ENCODE measurements at places on chromosomes 1 and 21.
A peak's percentile ranks its signal among the peaks of the same experiment; 100 is the strongest.

DNA sequence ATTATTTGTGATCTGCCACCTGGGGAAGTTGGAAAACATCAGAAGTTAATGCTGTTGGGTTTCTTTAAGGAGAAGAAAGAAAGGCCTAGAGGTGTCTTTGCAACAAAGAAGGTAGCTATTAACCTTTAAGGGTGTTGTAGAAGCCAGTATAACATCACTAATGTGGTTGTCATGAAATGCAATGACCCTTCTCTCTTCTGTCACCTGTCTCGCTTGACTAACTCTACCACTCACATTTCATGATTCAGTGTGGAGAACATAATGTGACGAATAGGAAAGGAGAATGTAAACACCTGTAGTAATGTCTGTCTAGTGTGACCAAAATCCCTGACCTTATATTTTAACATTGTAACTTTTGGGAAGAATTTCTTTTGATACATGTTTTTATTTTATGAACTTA lies 211.7 kb upstream of the UBE2U start:
- no peak for DNase-seq

DNA sequence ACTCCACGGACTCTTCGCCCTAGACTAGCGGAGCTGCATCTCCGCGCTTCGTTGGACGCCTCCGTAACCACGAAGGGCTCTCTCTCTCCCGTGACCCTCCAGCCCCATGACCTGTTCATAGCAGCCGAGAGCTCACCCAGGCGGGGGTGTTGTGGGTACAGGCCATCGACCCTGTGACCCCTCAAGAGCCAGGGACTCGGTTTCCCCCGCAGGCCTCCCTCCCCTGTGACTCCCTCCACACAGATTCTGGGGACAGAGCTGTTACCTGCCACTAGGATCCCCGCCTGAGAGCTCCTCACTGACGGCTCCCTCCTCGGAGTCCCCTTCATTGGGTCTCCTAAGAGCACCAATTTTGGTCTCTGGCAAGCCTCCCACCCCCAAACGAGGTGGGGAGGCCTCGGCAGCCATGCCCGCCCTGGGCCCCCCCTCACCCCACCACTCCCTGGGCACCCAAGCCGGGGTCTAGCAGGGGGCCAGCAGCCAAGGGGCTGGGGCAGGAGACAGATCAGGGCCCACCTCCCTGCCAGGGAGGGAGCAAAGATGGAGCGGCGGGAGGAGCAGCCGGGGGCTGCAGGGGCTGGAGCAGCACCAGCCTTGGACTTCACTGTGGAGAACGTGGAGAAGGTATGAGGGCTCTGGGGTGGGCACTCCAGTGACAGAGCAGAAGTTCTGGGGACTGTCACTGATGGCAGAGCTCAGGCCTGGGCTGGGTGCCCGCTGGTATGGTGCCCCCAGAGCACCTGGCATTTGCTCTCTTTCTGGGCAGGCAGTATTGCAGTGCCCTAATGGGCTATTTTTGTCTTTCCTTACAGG lies 517 bp downstream of the IPO13 start:
- peak; percentile 16 for DNase-seq

- DNase-seq: no peak
These were observed 63.0 kb upstream of the PPM1J start for GRCh38 chr1:112778137-112778536.

DNA sequence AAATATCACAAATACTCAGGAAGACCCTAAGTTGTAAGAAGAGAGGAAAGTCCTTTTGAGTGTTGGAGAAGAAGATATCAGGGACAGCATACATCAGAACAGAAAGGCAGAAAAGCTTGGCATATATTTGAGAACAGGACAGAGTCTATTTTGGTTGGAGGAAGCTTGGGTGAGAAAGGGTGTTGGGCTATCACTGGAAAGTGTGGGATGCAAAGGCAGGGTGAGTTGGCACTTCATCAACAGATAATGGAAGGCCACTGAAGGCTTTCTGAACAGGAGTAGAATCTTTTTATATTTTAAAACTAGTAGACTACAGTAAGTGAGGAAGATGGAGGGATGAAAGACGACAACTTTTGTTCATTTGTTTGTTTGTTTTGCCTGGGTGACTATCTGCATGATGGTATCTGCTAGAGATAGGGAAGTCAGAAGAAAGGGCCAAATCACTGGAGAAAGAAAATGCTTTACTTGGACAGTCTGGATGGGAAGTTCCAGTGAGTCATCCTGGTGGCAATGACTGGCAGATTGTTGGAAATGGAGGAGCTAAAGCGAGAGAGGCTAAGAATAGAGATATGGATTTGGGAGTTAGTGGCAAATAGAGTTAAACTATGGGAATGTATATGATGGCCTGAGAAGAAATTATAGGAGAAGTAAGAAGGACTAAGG lies 33.7 kb upstream of the KCNA2 start:
- DNase-seq: no peak

- DNase-seq: no peak
These were observed 31.9 kb upstream of the TMEM52 start for GRCh38 chr1:1950940-1951339.

- DNase-seq: no peak
These were observed 273.0 kb upstream of the NFIA start for GRCh38 chr1:60809204-60809980.

DNA sequence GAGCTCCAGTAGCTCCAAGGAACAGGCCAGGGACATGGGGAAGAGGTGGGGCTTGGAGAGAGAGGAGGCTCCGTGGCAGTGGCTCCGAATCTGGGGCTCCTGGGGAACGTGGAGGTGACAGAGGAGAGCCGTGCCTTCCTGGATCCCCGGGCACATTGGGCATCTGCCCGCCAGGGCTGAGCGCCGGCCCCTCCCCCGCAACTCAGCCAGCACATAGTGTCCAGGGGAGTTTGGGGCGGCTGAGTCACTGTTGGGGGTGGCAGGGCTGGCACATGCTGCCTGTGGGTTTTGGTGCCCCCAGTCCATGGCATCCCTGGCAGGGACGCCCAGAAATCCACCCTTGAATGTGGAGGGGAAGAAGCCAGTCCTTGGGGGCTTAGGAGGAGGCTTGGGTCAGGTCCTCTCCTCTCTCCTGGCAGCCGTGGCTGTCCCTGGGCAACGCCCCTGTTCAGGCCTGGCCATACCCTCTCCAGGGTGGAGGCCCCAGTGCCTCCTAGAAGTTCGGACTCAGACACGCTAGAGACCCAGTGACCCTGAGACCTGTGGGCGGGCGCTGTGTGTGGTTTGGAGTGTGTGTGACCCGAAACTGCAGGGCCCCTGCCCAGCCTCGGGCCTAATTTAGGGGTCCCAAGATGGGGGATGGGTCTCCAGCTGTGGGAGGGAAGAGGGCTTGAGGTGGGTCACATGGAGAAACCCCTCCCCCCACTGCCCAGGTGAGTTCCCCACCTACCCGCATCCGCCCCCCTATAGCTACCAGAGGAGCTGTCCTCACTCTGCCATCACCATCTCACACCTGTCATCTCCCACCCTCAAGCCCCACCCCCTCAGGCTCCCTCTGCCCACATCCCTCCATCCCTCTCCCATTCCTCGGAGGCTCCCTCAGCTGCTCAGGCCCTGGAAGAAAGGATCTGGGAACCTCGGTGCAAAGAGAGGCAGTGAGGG lies 1.6 kb downstream of the HSPB7 start:
- no peak for DNase-seq

DNA sequence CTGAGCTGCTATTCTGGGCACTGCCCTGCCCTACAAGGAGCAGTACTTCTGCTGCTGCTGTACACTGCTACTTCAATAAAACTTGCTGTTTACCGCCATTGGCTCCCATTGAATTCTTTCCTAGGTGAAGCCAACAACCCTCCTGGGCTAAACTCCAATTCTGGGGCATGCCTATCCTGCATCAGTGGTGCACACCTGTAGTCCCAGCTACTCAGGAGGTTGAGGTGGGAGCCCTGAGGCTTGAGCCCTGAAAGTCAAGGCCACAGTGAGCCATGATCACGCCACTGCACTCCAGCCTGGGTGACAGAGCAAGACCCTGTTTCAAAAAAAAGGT lies 21.2 kb downstream of the PDIK1L start:
- no peak for DNase-seq

- DNase-seq: peak; percentile 67
These were observed 7.9 kb upstream of the EDN2 start for GRCh38 chr1:41492341-41492848.

GRCh38 chr1:21216835-21217811 lies 40.4 kb upstream of the EIF4G3 start:
- peak; percentile 74 for DNase-seq

DNA sequence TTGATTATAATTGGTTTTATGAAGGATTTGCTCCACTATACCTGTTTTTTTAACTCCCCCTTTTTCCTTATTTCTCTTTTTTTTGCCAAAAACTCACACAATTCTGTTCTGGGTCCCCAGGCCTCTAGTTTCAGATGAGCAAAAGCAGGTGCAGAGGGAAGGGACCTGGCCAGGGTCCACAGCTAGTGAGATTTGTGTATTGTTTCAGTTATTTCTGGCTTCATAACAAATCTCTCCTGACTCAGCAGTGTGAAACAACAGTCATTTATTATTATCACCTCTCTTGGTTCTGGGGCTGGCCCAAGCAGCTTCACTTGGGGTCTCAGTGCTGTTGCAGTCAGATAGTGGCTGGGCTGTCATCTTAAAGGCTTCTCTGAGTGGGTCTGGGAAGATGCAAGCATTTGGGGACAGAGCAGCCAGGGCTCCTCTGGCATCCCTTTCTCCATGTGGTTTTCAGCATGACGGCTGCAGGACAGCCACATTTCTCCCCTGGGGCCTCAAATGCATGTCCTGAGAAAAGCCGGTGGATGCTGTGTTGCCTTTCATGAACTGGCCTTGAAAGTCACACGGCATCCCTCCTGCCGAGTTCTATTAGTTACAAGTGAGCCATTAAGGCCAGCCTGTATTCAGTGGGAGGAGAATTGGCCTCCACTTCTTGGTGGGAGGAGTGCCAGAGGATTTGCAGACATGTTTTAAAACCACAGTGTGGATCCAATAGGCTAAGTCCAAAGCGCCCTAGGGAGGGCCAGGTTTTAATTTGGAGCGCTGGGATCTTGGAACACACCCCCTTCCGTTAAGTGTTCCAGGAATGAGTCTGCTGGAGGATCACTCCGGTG lies 137.1 kb downstream of the CAMTA1 start:
- DNase-seq: no peak

DNA sequence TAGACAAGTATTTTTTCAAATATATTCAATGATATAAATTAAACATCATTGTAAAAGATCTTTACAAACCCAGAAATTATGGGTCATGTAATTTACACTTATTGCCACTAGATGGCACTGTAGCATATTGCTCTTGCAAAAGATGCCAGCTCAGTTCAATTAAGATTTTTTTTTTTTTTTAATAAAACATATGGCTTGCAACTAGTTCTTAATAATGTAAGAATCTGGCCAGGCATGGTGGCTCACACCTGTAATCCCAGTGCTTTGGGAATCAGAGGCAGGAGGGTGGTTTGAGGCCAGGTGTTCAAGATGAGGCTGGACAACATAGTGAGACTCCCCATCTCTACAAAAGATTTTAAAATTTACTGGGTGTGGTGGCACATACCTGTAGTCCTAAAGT lies 49.4 kb upstream of the DESI2 start:
- peak; percentile 36 for DNase-seq

DNA sequence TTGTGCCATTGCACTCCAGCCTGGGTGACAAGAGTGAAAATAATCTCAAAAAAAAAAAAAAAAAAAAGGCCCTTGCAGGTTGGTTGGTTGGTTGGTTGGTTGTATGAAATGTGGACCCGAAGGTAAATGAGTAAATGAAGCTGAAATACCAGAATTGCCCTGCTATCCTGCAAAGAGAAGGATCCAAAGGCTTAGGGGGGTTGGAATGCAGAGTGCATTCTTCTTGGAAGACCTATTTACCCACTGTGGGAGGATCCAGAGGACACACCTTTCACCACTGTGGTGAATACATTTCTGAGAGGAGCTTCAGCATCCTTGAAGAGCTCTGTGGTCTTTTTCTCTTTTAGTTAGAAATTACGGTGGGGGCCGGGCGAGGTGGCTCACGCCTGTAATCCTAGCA lies 28.7 kb upstream of the EIF4G3 start:
- no peak for DNase-seq

DNA sequence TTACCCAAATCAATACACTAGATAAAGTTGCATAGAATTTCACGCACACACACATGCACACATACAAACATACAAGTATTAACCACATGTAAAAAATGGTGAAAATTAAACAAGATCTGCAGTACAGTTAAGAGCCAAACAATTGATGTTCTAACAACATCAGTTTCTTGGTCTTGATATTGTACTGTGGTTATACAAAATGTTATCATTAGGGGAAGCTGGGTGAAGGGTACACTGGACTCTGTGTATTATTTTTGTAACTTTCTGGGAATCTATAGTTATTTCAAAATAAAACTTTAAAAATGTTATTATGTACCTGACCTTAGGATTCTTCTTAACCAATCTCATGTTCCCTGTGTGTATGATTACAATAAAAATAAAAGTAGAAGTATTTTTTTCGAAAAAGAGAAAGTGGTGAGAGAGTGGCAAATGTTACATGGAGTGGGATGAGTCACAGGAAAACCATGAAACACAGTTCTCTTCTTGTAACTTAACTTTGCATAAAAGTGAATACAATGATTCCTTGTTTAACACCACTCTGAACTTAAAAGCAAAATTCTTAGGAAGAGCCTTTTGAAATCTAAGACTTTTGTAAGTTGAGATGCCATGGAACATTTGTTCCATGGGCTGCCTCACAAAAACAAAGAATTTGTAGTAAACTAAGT lies 101.6 kb upstream of the RUNX1 start:
- DNase-seq: peak; percentile 10

DNA sequence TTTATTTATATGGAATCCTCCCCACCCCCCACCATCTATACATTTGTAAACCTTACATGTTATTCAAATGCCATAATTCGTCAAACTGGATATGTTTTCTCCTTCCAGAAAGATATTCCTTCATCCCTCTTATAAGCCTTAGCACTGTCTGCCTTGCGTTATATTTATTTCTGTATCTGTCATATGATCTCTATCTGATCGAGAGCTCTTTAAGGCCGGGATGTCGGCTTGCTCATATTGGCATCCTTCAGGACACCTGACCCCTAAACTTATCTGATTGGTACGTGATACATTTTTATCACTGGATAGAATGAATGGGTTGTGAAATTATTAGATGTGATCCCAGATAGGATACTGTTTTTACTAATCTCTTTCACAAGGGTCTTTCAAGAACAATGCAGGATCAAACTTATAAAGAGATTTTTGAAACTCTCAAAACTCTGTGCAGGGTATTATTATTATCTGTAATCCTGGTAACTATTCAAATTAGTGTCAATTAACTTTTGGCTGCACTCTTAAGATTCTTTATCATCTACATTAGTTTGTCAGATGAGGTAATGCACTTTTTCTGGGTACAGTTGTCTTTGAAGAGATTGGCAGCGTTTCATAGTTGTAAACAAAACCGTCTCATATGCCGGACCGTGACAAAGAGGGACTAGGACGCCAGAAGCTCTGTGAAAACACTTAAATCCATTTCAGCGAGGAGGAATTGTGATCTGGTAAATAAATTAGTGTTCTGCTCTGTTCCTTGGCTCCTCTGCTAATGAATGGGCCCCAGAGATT lies 152.0 kb downstream of the KIF26B start:
- DNase-seq: no peak
